ENCODE measurements at places on chromosomes 2 and 18. TPM values are rescaled to one million over a fixed set of nuclear protein-coding genes. Genes with fewer than 3 reads are reported as not detected.

DNA sequence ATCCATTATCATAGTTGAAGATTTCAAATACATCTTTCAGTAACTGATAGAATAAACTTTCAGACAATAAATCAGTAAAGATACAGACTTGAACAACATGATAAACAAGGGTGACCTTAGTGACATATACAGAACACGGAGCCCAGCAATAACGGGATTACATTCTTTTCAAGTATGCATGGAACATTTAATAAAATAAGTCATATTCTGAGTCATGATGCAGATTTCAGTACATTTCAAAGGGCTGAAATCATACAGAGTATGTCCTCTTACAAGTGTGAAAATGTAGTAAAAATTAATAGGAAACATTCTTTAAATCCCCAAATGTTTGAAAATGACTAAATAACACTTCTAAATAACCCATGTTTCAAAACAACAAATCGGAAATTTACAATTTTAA lies 17.2 kb upstream of the KLHL29 start:
- DNase-seq, result no peak

GRCh38 chr2:207182911-207183310 lies 17.2 kb upstream of the KLF7 start:
- DNase-seq, result no peak

DNA sequence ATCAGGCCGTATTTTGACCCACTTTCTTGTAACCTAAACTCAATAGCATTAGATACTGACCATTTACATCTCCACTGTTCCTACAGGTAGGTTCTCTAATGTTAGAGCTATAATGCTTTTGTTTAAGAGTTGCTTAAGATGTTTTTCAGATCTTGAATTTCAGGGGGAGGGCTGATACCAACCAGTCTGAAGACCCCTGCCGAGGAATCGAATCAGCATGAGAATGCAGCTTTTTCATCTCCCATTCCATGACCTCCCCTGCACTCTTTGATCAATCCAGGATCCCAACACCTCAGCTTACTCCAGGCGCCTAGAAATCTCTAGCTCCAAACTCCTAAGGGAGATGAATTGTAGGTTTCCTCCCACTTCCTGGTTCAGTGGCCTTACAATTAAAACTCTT lies 120.5 kb upstream of the MC4R start:
- no peak for DNase-seq

Gene UGT1A3
- total RNA-seq, result 1.2 TPM

DNA sequence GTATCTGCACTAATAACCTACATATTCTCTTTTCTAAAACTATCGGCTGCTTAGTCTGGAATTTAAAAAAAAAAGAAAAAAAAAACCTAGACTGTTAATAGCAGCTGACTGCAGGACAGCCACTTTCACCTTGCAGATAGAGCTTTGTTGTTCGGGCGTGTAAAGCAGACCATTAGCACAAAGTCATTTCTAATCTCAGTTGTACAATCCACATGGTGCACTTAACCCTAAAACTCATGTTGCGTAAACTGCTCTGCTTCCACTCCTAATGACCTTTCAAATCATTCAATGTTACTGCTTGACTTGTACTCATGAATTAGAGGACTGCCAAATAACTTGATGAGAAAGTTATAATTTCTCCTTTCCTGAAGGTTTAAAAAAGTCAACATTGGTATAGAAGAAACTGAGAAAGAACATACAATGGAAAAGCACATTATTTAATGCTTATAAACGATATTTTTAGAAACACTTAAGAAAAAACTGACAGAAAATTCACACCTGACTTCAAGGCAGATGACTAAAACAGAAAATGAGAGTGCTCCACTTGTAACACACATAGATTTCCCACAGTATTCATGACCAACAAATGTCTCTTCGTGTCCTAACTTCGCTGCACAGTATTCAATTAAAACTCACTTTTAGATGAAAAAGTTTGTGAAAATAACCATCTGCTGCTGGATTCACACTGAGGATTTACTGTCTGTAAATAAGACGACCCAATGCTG lies 2.6 kb downstream of the CDH2 start:
- DNase-seq, result no peak

DNA sequence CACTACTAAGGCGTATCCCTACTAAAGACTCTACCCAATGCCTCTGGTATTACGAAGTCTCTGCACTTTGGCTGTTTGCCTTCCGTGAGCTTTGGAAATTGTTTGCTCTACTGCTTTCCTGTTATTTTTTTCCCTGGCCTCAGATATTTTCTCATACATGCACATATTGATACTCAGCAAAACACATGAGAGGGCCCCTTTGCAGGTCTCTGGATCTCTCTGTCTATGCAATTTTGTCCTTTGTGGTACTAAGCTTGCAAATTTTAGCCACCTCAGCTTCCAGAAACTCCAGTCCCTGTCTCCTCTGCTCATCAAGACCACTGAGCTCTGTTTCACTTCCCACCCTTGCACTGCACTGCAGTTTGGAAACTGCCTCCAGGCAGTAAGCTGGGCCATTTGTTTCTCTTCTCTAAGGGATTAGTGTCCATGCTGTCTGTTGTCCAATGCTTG lies 46.6 kb downstream of the TAF1B start:
- no peak for DNase-seq
